ENCODE measurements at places on chromosomes 16 and 17. TPM values are rescaled to one million over a fixed set of nuclear protein-coding genes. Genes with fewer than 3 reads are reported as not detected.

The TEX14 gene
- not detected for total RNA-seq

DNA sequence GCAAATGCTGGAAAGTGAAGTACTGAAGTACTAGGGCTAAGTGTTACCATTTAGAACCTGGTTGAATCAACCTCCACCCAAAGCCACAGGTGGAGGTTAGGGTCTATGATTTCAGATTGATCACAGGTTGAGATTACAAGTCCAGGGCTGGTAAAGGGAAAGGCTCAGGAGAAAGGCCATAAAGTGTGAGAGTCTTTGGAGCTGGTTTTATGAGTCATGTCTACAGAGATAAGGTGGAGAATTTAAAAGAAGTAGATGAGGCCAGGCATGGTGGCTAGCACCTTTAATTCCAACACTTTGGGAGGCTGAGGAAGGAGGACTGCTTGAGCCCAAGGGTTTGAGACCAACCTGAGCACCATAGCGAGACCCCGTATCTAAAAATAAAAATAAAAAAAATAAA is 221.7 kb upstream of the CDH11 start:
- DNase-seq: no peak
- no peak overlapping the region for H3K27ac ChIP-seq
- no peaks in the 10 kb centered on the region for H3K36me3 ChIP-seq

DNA sequence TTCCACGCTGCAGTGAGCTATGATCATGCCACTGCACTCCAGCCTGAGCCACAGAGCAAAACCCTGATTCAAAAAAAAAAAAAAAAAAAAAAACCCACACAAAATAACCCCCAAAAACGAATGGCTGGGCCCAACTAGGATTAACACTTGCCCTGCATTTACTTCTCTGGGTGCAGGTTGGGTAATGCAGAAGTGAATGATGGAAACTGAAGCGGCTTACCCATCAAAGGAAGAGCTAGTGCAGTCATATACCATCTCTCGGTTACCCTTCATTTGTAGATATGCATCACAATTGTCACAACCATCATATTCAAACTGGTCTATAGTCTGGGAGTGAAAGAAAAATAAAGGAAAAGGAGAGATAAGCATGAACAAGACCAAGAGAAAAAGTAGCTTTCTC is 819 bp downstream of the SUPT4H1 start:
- no peaks in the 10 kb centered on the region for H3K27me3 ChIP-seq
- peak overlapping the region; percentile 95 for H3K27ac ChIP-seq
- no peak for DNase-seq

The NXPH3 gene
- 3.4 TPM for total RNA-seq

The KRTAP4-9 gene
- total RNA-seq: not detected

DNA sequence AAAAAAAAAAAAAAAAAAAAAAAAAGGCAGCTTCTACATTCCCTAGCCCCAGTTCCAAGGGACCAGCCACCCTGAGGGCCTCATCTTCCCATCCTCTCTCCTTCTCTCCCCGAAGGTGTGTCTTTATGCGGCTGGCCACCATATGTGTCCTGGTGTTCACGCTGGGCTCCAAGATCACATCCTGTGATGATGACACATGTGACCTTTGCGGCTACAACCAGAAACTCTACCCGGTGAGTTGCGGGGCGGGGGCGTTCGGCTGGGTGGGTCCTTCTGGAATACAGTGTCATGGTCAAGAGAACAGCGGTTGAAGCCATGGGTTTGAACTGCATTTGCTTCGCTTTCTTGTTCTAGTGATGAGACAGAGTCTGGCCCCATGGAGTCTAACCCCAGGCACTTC is 22.6 kb upstream of the COQ7 start:
- H3K27ac ChIP-seq: no peak overlapping the region
- H3K4me3 ChIP-seq: no peak overlapping the region

The SOCS7 gene
- total RNA-seq: 14.8 TPM

The NUBP2 gene
- 70.3 TPM for total RNA-seq

GRCh38 chr16:11296706-11297491 is 15.8 kb upstream of the PRM1 start:
- peaks cover 15% of the 10 kb centered on the region for H3K4me1 ChIP-seq
- H3K36me3 ChIP-seq: no peaks in the 10 kb centered on the region
- peak overlapping the region; percentile 23 for H3K4me3 ChIP-seq
- no peaks in the 10 kb centered on the region for H3K27me3 ChIP-seq
- peak overlapping the region; percentile 14 for H3K27ac ChIP-seq

- H3K4me3 ChIP-seq: no peak overlapping the region
- no peaks in the 10 kb centered on the region for H3K36me3 ChIP-seq
- no peak for DNase-seq
These were observed 19.8 kb upstream of the PIK3R6 start for GRCh38 chr17:8887301-8887700.

The SMYD4 gene
- total RNA-seq: 7.1 TPM

GRCh38 chr16:23495671-23496070 is 14.6 kb downstream of the GGA2 start:
- no peak overlapping the region for H3K4me3 ChIP-seq
- peaks cover 49% of the 10 kb centered on the region for H3K36me3 ChIP-seq
- no peak for DNase-seq
- H3K27me3 ChIP-seq: no peaks in the 10 kb centered on the region
- H3K27ac ChIP-seq: no peak overlapping the region

- no peak overlapping the region for H3K4me3 ChIP-seq
- no peak for DNase-seq
- H3K27me3 ChIP-seq: no peaks in the 10 kb centered on the region
- peaks cover 69% of the 10 kb centered on the region for H3K36me3 ChIP-seq
- no peaks in the 10 kb centered on the region for H3K4me1 ChIP-seq
These were observed 37.2 kb upstream of the ULK2 start for GRCh38 chr17:19904924-19905323.

DNA sequence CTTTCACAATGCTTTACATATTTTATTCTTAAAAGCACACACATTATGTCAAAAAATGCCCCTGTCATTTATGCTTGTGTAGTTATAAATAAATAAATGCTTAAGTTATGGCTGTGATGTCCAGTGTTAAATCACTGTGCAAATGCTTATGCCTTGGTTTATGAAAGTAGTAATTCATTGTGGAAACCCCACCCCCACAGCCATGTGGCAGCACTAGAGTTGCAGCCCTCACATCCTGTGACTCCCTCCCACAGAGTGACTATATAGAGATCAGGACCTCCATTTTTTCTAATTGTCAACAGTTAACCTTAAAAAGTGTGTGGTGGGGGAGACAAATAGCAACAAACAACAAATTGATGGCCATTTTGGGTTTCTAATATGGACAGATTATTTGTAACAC is 2.4 kb downstream of the SKAP1 start:
- no peak overlapping the region for H3K27ac ChIP-seq
- H3K4me1 ChIP-seq: no peaks in the 10 kb centered on the region
- no peak overlapping the region for H3K4me3 ChIP-seq
- no peaks in the 10 kb centered on the region for H3K36me3 ChIP-seq

DNA sequence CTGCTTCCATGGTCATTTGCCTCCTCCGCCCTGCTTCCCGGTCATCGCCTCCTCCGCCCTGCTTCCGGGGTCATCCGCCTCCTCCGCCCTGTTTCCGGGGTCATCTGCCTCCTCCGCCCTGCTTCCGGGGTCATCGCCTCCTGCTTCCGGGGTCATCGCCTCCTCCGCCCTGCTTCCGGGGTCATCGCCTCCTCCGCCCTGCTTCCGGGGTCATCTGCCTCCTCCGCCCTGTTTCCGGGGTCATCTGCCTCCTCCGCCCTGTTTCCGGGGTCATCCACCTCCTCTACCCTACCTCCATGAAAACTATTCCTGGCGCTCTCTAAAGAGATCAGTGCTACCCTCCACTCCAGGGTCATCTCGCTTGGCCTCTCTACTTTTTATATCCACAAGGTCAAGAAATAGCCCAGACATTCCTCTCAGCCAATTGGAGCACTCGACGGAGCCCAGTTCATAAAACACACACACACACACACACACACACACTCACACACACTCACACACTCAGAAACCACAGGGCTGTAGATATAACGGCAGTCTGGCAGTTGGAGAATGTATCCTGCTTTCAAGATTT is 44.8 kb downstream of the TRARG1 start:
- no peaks in the 10 kb centered on the region for H3K27me3 ChIP-seq
- no peaks in the 10 kb centered on the region for H3K36me3 ChIP-seq
- no peak overlapping the region for H3K4me3 ChIP-seq
- no peak for DNase-seq

The MYH2 gene
- not detected for total RNA-seq

- H3K36me3 ChIP-seq: no peaks in the 10 kb centered on the region
- DNase-seq: no peak
- no peak overlapping the region for H3K27ac ChIP-seq
- no peaks in the 10 kb centered on the region for H3K4me1 ChIP-seq
- no peak overlapping the region for H3K4me3 ChIP-seq
These were observed 104.7 kb downstream of the MRM1 start for GRCh38 chr17:36705874-36706731.

The CTRB1 gene
- not detected for total RNA-seq

DNA sequence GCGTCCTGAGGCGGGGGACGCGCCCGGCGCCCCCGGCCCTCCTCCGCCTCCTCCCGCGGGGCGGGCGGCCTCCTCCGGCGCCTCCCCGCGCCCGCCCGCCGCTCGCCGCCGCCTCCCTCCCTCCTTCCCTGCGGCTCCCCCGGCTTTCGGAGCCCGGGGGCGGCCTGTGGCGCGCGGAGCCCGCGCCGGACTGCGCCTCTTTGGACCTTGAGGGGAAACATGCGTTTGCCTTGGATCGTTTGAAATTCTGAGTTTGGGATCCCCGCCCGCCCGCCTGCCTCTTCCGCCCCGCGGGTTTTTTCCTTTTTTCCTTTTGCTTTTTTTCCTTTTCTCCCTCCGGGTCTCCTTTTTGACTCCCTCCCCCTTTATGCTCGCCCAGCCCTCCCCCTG is 390 bp downstream of the ZNRF1 start:
- H3K27ac ChIP-seq: peak overlapping the region; percentile 84
- no peaks in the 10 kb centered on the region for H3K36me3 ChIP-seq
- DNase-seq: no peak
- H3K4me1 ChIP-seq: peaks cover 48% of the 10 kb centered on the region
- H3K27me3 ChIP-seq: no peaks in the 10 kb centered on the region
- H3K4me3 ChIP-seq: peak overlapping the region; percentile 92

GRCh38 chr17:9725575-9725974 is 65.8 kb downstream of the DHRS7C start:
- no peak overlapping the region for H3K4me3 ChIP-seq
- no peaks in the 10 kb centered on the region for H3K36me3 ChIP-seq
- no peaks in the 10 kb centered on the region for H3K4me1 ChIP-seq

DNA sequence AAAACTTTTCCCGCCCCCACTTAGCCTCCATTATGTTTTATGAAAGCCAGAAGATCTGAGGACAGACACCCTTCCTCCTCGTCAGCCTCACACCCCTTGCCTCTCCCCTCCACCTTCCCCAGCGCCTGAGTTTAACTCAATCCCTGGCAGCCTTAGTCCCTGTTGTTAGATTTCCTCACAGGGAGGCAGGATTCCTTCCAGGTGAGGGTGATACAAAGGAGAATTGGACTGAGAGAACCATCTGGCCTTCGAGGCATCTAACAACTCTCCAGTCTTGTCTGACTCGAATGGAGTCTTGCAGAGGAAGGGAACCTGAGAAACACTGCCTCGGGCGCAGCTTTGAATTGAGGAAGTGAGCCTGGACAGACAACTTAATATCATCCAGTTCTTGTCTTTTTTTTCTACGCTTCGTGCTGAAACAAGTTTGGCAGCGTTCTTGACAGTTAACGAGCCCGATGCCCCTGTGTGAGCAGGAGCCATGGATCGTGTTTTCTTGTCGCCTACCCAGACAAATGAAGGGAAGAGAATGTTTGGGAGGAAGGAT is 1.3 kb upstream of the ZNF768 start:
- H3K27ac ChIP-seq: peak overlapping the region; percentile 99
- no peak overlapping the region for H3K4me3 ChIP-seq
- H3K36me3 ChIP-seq: peaks cover 14% of the 10 kb centered on the region
- peaks cover 31% of the 10 kb centered on the region for H3K4me1 ChIP-seq

GRCh38 chr16:15950161-15950854 is 892 bp downstream of the ABCC1 start:
- H3K4me3 ChIP-seq: peak overlapping the region; percentile 86
- H3K36me3 ChIP-seq: no peaks in the 10 kb centered on the region
- DNase-seq: no peak
- no peaks in the 10 kb centered on the region for H3K27me3 ChIP-seq
- peak overlapping the region; percentile 87 for H3K27ac ChIP-seq

The TEDC2 gene
- total RNA-seq: 4.1 TPM

The GP1BA gene
- total RNA-seq: not detected

DNA sequence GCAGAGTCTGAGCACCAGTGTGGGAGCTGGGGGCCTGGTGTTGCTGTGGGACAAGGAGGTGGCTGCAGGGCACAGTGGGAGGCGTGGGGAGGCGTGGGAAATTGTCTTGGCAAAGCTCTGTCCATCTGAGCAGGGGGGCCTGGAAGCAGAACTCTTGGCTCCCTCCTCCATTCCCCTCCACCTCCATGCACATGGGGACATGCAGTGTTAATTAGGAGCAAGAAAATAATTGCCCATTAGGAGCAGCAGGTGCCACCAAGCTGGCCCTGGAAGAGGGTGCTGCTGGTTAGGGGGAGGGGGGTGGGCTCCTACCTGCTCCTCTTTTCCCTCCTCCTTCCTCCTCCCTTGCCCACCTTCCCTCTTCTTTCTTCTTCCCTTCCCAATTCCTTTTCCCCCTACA is 4.5 kb downstream of the TTYH2 start:
- no peak overlapping the region for H3K4me3 ChIP-seq
- H3K4me1 ChIP-seq: peaks cover 43% of the 10 kb centered on the region
- H3K36me3 ChIP-seq: peaks cover 10% of the 10 kb centered on the region
- H3K27ac ChIP-seq: no peak overlapping the region
- H3K27me3 ChIP-seq: no peaks in the 10 kb centered on the region

The PSMC3IP gene
- 1.6 TPM for total RNA-seq

The SDK2 gene
- total RNA-seq: 5.6 TPM

The IRX5 gene
- total RNA-seq: 4.1 TPM

The SEPTIN12 gene
- not detected for total RNA-seq

DNA sequence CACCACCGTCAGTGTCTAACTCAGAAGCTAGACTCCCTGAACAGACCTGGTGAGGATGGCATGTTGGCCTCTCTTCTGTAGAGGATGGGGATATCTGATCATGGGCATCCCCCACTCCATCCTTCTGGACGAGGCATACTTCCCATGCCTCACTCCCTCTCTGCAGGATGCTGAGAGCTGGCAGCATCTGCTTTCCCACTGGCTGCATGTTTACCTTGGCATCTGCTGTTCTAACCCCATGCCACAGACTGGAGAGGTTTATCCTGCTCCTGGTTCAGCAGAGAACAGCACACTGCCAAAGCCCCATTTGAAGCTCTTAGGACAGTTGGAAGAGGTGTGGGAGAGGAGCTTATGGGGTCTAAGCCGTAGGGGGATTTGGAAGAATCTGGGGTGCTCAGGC is 46.0 kb downstream of the YPEL2 start:
- H3K27me3 ChIP-seq: no peaks in the 10 kb centered on the region
- H3K4me3 ChIP-seq: no peak overlapping the region
- DNase-seq: no peak
- H3K27ac ChIP-seq: peak overlapping the region; percentile 93
- H3K36me3 ChIP-seq: no peaks in the 10 kb centered on the region

- no peak for DNase-seq
- peak overlapping the region; percentile 50 for H3K4me3 ChIP-seq
- H3K27me3 ChIP-seq: no peaks in the 10 kb centered on the region
- peak overlapping the region; percentile 70 for H3K27ac ChIP-seq
These were observed 561 bp downstream of the AXIN1 start for GRCh38 chr16:351804-352520.

The SLC5A10 gene
- not detected for total RNA-seq

GRCh38 chr16:68215302-68215701 is 20.6 kb downstream of the ESRP2 start:
- no peak overlapping the region for H3K4me3 ChIP-seq
- H3K36me3 ChIP-seq: no peaks in the 10 kb centered on the region
- H3K27ac ChIP-seq: no peak overlapping the region
- H3K4me1 ChIP-seq: no peaks in the 10 kb centered on the region
- H3K27me3 ChIP-seq: no peaks in the 10 kb centered on the region

GRCh38 chr17:31678431-31678830 is 180.6 kb downstream of the COPRS start:
- H3K27me3 ChIP-seq: no peaks in the 10 kb centered on the region
- no peak overlapping the region for H3K4me3 ChIP-seq
- H3K27ac ChIP-seq: no peak overlapping the region
- H3K36me3 ChIP-seq: no peaks in the 10 kb centered on the region

Measured in right atrium auricular region (tissue), 2 donors.